NT2/D1 (cell line): ENCODE measurements at places on chromosomes 7 and 10.

DNA sequence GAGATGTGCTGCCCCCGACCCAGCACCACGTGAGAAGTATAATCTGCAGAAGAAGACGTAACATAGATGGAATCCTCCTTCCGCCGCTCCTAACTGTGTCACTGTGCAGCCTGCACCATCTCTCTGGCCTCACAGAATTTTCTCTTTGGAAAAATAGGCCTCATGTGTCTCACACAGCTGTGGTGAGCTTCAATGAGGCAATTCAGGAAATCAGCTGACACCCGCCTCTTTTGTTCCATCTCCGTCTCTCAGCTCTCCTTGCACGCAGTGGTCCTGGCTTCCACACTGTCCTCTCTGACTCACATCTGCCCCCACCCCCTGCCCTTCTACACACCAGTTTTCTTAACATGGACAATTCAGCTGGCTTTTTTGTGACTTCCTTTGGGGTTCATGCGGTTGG is 7.2 kb downstream of the C10orf90 start:
- DNase-seq, result no peak

DNA sequence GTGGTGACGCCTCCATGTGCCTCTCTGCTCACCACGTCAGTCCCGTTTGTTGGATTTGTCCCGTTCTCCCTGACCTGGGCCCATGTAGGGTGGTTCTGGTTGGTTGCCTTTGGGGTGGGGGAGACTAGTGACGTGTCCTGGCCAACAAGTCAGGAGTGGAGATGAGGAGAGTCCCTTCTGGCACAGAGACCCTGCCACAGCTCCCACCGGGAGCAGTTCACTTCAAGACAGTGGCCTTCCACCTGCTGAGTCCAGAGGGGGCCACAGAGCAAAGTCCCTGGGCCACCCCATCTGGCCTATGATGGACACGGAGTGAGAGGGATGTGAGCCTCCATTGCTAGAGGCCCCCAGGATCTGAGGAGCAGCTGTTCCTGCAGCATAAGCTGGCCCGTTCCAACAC is 405.6 kb downstream of the TCERG1L start:
- no peak for DNase-seq

- DNase-seq, result no peak
Observed at GRCh38 chr10:62618576-62619412, 185.7 kb upstream of the ADO start.

GRCh38 chr10:71268247-71268691 is 50.8 kb upstream of the SLC29A3 start:
- no peak for DNase-seq

DNA sequence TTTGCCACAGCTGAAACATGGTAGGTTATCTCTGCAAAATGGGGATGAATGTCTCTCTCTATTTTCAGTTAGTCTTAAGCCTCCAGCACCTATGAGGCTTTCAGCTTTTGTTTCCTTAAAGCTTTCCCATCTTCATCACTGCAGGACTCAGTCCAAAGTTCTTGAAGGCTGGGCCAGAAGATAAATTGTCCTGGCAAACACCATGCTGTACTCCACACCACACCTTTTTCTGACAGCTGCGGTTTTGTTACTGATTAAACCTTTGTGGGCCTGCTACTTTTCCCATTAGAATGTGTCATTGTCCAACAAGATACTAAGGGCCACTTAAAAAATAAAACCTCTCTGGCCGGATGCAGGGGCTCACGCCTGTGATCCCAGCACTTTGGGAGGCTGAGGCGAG is 87.2 kb upstream of the A1CF start:
- no peak for DNase-seq
